ENCODE measurements at places on chromosomes 1 and 21. TPM values are rescaled to one million over a fixed set of nuclear protein-coding genes. Genes with fewer than 3 reads are reported as not detected.
A peak's percentile ranks its signal among the peaks of the same experiment; 100 is the strongest.

Gene OR2T33
- total RNA-seq = not detected

Gene HHAT
- 0.26 TPM for total RNA-seq

DNA sequence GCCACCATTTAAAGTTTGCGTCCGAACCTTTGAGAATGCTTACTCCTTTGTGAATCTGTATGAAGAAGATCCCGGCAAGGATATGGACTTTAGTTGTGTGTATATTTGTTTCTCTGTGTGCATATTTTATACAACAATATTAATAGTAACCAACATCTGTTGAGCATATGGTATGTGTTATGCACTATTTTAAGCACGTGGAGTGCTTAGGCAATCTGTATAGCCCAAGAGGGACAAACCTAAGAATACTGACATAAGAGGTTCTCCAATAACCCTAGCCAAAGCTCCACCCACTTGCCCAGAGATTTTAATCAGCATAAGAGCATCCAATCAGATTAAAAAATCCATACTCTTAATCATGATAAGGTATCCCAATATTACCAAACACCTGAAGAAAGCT lies 92.7 kb downstream of the MAB21L3 start:
- DNase-seq = no peak

Gene TMEM269
- total RNA-seq = 0.24 TPM

Gene GNAT2
- 0.24 TPM for total RNA-seq

Gene FGR
- total RNA-seq = 0.65 TPM

Gene RAB4A
- total RNA-seq = 25.6 TPM

DNA sequence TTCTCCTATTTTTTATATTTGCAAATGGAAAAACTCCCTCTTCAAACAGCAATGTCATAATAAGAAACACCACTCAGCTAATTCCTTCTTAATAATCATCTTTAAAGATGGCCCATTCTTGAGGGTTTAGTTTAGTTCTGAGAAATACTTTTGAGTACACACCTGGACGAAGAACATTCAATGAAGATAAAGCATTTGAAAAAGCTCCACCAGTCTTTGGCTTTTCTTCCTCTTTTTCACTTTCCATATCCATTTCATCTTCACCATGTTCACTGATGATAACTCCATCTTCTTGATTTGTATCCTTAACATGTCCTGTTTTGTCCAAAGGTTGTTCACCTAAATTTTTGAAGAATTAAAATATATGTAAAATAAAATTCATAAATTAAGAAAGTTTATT lies 7.4 kb downstream of the PAXBP1 start:
- DNase-seq = no peak

DNA sequence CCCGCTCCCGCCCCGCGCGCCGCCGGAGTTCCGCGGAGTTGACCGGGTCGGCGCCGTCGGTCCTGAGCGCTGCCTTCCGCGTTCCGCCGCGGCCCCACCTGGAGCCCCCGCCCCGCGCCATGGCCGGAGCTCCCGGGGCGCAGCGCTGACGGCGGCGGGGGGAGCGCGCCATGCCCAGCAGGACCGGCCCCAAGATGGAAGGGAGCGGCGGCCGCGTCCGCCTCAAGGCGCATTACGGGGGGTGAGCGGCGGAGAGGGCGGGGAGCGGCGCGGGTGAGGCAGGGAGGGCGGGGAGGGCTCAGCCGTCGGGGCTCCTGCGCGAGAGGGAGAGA lies 216 bp downstream of the PRKCZ start:
- DNase-seq = no peak

- DNase-seq = no peak
Observed at GRCh38 chr1:1596493-1597274, 3.3 kb downstream of the FNDC10 start.

- DNase-seq = no peak
Observed at GRCh38 chr1:6124746-6125365, 55.3 kb downstream of the CHD5 start.

Gene MROH7
- not detected for total RNA-seq

DNA sequence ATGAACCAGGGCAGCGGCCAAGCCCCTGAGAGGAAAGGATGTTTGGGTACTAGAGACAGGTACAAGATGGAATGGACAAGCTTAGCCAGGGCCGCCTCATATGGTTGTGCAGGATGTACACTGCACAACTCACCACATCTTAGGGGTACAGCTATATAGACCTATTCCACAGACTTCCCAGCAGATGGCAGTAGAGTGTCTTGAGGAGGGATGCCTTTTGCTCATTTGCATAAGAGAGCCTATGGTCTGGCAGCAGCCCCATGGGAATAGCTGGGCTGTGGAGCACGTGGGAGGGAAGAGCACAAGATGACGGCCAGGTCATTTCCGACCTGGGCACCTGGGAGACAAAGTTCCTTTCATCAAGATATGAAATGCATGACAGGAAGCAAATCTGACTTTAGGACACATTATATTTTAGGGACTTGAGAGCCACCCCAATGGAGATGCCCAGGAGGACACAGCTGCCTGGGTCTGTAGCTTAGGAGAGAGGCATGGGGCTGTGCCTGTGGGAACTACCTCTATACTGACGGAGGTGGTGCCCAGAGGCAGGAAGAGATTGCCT lies 215.5 kb downstream of the KCNJ6 start:
- no peak for DNase-seq

- no peak for DNase-seq
Observed at GRCh38 chr1:163399976-163400601, 78.3 kb downstream of the NUF2 start.

Gene SPRR5
- not detected for total RNA-seq

GRCh38 chr1:14738235-14738634 lies 139.8 kb downstream of the KAZN start:
- no peak for DNase-seq

Gene RBBP5
- total RNA-seq = 31.2 TPM

DNA sequence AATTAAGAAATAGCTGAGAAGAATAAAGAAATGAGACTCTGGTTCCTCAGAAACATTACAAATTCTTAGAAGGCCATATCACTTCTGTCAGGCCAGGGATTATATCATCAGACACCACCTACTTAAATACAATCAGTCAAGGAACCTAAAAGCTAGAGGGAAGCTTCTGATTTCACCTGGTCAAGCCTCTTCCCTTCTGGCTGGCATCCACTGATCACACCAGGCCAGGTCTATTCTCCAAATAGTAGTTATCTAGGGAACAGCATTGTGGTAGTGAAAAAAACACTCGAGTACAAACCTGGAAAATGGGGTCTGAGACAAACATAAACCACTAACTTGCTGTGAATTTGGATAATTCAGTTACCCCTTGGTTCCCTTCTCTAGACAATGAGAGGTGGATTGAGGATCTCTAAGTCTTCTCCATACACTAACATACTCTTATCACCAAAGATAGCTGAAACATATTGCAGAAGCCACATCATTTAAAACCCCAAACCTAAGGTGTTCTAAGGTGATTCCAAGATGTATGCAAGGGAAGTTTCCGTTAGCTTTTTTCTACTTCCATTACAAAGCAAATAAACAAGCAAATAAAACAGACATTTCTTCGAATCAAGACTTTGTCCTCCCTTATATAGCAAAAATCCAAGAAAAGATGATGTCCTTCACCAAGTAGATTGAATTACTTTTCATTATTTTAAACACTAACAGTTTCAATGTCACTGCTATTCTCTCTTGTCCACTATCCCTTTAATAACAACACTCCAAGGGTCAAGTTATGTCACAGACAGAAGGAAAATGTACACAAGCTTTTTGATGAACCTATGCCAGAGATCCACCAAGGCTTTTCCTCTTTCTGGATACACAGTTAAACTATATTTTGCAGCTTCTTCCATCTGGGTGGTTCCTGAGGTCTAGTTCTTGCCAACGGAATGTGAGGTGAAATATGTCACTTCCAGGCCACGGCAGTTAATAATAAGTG lies 212.9 kb downstream of the KCNH1 start:
- no peak for DNase-seq

DNA sequence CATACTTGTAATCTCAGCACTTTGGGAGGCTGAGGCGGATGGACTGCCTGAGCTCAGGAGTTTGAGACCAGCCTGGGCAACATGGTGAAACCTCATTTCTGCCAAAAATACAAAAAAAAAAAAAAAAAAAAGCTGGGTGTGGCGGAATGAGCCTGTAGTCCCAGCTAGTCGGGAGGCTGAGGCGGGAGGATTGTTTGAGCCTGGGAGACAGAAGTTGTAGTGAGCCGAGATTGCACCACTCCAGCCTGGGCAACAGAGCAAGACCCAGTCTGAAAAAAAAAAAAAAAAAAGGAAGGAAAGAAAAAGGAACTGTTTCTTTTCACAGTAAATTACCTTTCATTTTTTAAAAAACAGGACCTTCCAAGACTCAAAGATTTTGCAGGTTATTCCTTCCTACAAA lies 29.5 kb downstream of the LIN9 start:
- no peak for DNase-seq

Gene CLDN8
- total RNA-seq = not detected

- no peak for DNase-seq
Observed at GRCh38 chr1:46619656-46620258, 3.1 kb upstream of the MOB3C start.

GRCh38 chr1:192382758-192383157 lies 66.0 kb downstream of the RGS21 start:
- DNase-seq = no peak

DNA sequence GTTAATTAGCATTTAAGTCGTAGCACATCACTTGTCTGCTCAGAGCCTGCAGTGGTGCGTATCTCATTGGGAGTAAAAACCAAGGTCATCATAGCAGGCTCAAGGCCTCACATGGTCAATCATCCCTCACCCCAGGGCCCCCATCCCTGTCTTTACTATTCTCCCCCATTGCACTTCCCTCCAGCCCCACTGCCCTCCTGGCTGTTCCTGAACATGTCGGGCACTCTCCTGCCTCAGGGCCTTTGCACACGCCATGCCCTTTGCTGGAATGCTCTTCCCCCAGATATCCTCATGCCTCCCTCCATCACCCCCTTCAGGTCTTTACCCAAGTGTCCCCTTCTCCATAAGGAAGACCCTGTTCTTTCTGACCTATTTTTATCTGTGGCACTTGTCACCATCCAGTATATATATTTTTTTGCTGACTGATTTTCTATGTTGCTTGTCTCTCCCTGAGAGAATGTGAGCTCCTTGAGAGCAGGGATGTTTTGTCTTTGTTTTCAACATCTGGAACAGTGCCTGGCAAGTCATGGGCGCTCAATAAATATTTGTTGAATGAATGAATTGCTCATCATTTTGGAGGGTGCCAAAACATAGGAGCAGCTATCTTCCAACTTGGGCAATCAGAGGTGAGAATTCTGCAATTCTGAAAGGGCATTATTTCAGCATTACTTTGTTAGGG lies 74.1 kb upstream of the POU3F1 start:
- DNase-seq = no peak

DNA sequence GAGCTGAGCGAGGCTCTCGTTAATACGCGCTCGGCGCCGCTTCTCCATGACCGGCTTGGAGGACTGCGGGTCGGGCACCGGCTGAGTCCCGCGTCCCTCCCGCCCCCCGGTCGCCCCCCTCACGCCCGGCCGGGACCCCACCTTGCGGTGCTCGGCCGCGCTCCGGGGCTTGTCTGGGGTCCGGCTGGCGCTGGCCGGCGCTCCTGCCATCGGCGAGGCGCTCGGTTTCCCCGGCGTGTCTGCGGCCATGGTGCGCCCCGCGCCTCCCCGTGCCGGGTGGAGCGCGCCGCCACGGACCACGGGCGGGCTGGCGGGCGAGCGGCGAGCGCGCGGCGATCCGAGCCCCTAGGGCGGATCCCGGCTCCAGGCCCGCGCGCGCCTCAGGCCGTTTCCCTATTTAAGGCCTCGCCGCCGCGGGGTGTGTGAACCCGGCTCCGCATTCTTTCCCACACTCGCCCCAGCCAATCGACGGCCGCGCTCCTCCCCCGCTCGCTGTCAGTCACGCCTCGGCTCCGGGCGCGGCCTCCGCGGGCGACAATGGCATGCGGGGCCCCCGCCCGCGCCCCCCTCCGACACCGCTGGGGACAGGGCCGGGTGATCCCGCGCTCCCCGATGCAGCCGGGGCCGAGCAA lies at the start of gene HES4:
Gene HES4 (minus strand): TSS at position 373 of the 632 bp plus-strand sequence. CDS start 124 bp downstream, at position 249.
- DNase-seq = peak; percentile 67

- DNase-seq = no peak
Observed at GRCh38 chr1:173504268-173504667, 27.1 kb downstream of the PRDX6 start.

Gene LGALS8
- total RNA-seq = 60.9 TPM

Gene CELA2B
- total RNA-seq = 0.41 TPM

- no peak for DNase-seq
Observed at GRCh38 chr1:62484824-62485468, 48.1 kb downstream of the USP1 start.

DNA sequence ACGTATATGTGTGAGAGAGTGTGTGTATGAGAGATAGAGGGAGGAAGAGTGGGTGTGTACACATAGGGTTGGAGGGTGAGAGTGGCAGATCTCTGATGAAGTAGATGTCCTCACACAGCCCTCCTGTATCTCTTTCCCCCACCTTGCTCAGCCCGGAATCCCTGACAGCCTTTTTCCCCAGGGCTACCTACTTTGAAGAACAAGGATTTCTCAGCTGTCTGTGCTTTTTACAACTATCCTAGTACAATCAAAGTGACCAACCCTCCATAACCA lies 29.1 kb upstream of the CADM3 start:
- no peak for DNase-seq

Gene DNASE2B
- total RNA-seq = not detected

DNA sequence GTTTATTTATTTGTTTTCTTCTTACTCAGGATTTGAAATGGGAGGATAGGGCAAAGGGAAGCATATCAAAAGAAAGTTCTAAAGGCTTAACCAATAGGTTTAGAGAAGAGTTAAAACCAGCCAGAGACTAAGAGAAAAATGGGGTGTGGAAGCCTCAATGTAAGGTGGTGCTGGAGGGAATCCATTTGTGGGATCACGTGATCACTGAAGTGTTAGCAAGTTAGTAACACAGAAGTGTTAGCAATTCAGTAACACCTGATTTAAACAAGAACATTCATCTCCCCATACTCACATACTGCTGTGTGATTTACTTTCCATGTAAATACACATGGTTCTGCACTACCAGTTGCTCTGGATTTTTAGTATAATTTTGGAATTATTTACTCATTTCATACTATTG lies 451.2 kb downstream of the DISC1 start:
- no peak for DNase-seq

DNA sequence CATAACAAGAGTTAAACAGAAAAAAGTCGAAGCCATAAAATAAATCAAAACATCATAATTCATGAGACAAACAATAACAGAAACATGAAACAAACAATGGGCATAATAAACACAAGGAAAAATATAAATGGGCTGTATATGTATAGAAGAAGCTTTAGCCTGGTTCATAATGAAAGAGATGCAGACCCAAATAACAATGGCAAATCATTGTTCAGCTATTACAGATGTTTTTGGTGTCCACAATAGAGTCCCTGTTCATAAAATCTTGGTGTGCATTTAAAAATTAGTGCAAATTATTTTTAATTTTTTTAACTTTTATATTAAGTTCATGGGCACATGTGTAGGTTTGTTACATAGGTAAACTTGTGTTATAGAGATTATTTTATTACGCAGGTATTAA lies 1185.9 kb upstream of the B3GALT2 start:
- no peak for DNase-seq

Measured in activated T-cell treated with anti-CD3 and anti-CD28 coated beads, Interleukin-2, amount 50 U/mL, for 4 hours (primary cell).